ENCODE measurements at places on chromosomes 16 and 17.
A peak's percentile ranks its signal among the peaks of the same experiment; 100 is the strongest.

- DNase-seq, result no peak
These were observed 61.0 kb downstream of the ARHGAP17 start for GRCh38 chr16:24954137-24954536.

DNA sequence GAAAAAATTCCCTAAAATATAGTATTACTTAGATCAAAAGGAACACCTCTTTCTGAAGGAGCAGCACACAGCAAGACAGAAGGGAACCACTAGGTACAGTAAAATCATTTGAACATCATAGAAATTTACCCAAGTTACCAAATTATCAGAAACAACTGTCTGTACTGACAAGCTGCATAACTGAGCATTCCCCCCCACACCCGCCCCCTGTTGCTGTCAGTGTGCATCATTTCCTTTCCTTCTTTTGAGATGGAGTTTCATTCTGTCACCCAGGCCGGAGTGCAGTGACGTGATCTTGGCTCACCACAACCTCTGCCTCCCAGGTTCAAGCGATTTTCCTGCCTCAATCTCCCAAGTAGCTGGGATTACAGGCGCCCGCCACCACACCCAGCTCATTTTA, 120.7 kb downstream of the TRIM37 start:
- no peak for DNase-seq

DNA sequence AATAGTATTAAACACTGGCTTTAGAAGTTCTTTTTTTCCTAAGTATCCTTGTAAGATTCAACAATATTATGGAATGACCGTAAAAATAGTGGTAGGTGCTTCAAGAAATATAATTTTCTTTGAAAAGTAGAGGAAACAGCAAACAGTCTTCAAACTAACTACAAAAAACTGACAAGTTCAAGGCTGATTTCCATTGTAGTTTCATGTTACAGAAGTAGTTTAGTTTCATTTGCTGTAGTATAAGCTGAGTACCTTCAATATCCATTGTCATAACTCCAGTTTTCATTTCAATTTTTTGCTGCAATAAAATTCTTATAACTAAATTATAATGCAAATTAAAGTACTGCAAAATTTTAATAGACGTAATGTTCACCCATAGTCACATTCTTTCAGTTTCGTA, 19.3 kb downstream of the PHKB start:
- no peak for DNase-seq

- peak; percentile 80 for DNase-seq
These were observed 772 bp upstream of the CHCT1 start for GRCh38 chr17:60421273-60422161.

DNA sequence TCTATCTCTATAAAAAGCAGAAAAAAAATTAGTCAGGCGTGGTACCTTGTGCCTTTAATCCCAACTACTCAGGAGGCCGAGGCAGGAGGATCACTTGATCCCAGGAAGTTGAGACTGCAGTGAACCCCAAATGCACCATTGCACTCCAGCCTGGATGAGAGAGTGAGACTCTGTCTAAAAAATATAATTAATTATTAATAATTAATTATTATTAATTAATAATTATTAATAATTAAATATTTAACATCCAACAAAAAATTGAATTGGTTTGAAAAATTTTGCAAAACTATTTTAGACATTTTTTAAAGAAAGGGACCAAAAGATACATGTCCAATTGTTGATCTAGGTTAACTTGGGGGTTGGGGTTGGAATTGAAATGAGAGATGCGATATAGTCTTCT, 51.0 kb downstream of the MYH3 start:
- DNase-seq, result no peak

- DNase-seq, result no peak
These were observed 56.9 kb upstream of the HAS3 start for GRCh38 chr16:69048328-69049120.

DNA sequence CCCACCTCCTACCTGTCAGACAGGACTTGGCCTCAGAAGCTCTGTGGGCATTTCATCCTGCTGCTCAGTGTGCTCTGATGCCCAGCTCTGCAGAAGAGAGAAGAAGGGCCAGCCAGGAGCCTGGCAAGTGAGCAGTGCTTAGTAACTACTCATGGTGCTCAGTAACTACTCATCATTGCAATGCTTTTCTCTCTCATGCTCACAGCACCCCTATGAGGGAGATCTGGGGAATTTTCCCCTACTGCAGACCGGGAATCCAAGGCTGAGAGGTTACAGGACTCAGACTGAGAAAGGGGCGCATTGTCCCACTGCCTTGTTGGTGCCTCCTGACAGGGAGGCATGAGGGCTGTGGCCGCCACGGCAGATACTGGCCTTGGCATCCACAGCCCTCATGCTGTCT, 261.1 kb downstream of the C16orf95 start:
- no peak for DNase-seq

DNA sequence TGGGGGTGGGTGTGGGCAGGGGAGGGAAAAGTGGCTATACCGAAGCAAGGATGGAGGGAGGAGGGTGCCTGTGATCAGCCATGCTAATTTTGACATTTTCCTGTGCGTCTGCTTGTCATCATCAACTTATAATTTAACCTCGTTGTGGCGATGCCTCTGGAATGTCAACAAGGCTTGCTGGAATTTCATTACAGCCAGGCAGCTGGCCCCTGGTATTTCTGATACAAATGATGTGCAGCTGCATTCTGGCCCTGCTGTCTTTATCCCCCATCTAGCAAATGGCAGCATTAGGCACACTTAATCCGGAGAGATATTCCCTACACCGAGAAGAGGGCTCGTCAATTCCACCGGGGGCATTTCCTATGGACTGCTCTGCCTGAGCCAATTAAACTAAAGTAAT, 278.3 kb upstream of the CCL2 start:
- DNase-seq, result no peak

GRCh38 chr16:1942047-1942809, 771 bp downstream of the MSRB1 start:
- peak; percentile 41 for DNase-seq

GRCh38 chr17:10045871-10046658, 141.0 kb upstream of the RCVRN start:
- no peak for DNase-seq

GRCh38 chr16:2008009-2008526, 1.6 kb downstream of the ZNF598 start:
- peak; percentile 55 for DNase-seq

- DNase-seq, result no peak
These were observed 217.1 kb downstream of the KATNIP start for GRCh38 chr16:27767081-27767480.

DNA sequence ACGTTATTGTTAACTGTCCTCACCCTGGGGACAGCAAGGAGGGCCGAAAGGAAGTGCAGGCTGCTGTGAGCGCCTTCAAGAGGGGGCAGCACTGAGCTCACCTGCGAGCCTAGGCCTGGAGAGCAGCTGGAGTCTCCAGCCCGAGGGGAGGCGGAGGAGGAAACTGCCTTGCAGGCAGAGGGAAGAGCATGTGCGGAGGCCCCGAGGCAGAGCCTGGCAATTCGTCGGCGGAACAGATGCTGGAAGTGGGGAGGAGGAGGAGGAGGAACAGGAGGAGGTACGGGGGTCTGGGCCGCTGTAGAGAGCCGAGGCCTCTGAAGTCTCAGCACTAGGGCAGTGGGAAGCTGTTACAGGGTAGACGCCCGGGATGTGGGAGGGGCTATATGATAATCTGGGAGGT, 49.6 kb upstream of the PLCG2 start:
- DNase-seq, result no peak

DNA sequence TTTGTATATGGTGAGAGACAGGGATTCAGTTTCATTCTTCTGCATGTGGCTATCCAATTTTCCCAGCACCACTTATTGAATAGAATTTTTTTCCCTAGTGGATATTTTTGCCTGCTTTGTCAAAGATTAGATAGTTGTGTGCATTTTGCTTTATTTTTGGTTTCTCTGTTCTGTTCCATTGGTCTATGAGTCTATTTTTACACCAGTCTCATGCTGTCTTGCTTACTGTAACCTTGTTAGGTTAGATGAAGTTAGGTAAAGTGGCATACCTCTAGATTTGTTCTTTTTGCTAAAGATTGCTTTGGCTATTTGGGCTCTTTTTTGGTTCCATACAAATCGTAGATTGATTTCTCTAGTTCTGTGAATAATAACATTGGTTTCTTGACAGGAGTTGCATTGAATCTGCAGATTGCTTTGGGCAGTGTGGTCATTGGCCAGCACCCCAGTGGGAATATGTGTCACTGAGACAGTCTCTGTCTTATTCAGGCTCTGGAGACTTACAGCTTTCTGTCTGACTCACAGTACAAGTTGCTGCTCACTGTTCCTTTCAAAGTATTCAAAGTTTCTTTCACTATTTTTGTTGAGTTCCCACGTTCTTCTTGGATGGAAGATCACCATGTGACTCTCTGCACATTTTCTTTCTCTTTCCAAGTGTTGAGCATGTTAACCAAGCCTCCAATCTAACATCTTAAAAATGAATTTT, 709.1 kb downstream of the CDH11 start:
- DNase-seq, result no peak

DNA sequence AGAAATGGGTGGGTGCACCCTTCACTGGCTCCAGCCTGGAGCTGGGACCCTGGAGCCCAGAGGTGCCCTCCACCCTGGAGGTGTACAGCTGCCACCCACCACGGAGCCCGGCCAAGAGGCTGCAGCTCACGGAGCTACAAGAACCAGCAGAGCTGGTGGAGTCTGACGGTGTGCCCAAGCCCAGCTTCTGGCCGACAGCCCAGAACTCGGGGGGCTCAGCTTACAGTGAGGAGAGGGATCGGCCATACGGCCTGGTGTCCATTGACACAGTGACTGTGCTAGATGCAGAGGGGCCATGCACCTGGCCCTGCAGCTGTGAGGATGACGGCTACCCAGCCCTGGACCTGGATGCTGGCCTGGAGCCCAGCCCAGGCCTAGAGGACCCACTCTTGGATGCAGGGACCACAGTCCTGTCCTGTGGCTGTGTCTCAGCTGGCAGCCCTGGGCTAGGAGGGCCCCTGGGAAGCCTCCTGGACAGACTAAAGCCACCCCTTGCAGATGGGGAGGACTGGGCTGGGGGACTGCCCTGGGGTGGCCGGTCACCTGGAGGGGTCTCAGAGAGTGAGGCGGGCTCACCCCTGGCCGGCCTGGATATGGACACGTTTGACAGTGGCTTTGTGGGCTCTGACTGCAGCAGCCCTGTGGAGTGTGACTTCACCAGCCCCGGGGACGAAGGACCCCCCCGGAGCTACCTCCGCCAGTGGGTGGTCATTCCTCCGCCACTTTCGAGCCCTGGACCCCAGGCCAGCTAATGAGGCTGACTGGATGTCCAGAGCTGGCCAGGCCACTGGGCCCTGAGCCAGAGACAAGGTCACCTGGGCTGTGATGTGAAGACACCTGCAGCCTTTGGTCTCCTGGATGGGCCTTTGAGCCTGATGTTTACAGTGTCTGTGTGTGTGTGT, 46.8 kb downstream of the IL21R start:
- no peak for DNase-seq

DNA sequence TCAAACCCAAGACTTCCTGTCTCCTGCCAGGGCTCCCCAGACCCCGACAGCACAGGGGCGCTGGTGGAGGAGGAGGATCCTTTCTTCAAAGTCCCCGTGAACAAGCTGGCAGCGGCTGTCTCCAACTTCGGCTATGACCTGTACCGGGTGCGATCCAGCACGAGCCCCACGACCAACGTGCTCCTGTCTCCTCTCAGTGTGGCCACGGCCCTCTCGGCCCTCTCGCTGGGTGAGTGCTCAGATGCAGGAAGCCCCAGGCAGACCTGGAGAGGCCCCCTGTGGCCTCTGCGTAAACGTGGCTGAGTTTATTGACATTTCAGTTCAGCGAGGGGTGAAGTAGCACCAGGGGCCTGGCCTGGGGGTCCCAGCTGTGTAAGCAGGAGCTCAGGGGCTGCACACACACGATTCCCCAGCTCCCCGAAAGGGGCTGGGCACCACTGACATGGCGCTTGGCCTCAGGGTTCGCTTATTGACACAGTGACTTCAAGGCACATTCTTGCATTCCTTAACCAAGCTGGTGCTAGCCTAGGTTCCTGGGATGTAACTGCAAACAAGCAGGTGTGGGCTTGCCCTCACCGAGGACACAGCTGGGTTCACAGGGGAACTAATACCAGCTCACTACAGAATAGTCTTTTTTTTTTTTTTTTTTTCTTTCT, 8.1 kb downstream of the SERPINF1 start:
- no peak for DNase-seq

- DNase-seq, result peak; percentile 36
These were observed 369.2 kb downstream of the CDH13 start for GRCh38 chr16:82995924-82996441.

DNA sequence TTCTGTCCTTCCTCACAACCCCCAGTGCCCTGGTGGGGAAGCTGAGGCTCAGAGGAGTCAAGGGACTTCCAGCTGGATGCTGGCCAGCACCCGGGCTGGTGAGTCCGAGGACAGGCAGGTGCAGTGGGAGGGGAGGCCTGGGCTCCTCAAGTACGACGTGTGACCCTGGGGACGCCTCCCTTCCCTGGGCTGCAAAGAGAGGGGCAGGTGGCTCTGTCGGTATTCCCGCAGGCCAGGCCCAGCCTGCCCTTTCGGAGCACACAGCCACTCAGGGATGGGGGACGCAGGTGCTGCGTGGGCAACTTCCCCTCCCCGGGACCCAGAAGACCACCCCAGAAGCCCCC, 33.1 kb upstream of the PVALEF start:
- no peak for DNase-seq

- DNase-seq, result no peak
These were observed 4.6 kb upstream of the GSE1 start for GRCh38 chr16:85608515-85608885.

GRCh38 chr17:79415909-79416308, 194.9 kb downstream of the RBFOX3 start:
- no peak for DNase-seq

GRCh38 chr16:47250983-47251382, 107.2 kb upstream of the NETO2 start:
- DNase-seq, result no peak

- peak; percentile 96 for DNase-seq
These were observed at the start of gene CWC25 for GRCh38 chr17:38824899-38825761. TSS of gene CWC25 (minus strand) at chr17:38825321. CDS start at chr17:38825183, 138 bp downstream.

- DNase-seq, result no peak
These were observed 29.5 kb upstream of the MSI2 start for GRCh38 chr17:57226793-57227192.

DNA sequence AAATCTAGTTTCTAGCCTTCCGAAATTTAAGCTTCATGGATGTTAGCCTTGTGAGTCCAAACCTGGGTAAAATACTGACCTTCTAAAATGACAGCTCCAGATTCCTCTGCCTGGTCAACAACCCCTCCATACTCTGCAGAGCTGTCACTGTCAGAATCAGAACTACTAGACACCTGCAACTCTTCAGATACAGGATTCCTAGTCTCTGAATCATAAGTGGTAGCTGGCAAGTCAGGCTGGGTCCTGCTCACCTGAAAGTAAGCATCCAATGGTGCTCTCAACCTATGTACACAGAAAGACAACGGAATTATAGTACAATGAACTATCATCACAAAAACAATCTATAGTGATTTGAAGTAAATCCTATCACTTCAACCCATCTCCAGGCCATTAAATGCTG, 14.8 kb downstream of the RFWD3 start:
- no peak for DNase-seq

- DNase-seq, result no peak
These were observed 37.3 kb downstream of the PLCG2 start for GRCh38 chr16:81816351-81816750.

- no peak for DNase-seq
These were observed 2.9 kb downstream of the RNF167 start for GRCh38 chr17:4942760-4943508.

DNA sequence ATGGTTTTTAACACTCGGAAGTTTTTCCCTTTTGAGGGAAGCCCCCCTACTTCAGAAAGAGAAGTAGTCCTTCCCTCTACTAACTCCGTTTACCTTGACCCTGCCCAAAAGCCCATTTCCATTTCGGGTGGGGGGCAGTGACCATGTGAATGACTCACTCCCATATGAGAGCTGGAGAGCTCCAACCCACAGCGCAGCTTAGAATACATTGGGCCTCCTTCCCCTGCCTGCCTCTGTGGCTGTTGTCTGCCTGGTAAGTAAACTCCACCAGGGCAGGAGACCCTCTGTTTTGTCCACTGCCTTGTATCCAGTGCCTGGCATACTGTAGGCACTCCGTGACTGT, 985 bp downstream of the SGSM2 start:
- DNase-seq, result no peak

All from activated CD4-positive, alpha-beta T cell treated with anti-CD3 and anti-CD28 coated beads, Interleukin-2, amount 50 U/mL, for 16 hours (primary cell).